Bladder microvascular endothelial cell (primary cell): ENCODE measurements at places on chromosomes 13 and 19. TPM values are rescaled to one million over a fixed set of nuclear protein-coding genes. Genes with fewer than 3 reads are reported as not detected.

LYPD3 gene
- under 0.01 and 0.44 TPM in 2 replicates for total RNA-seq

ZNF573 gene
- total RNA-seq: 3.1 and 5.3 TPM in 2 replicates

DLL3 gene
- total RNA-seq: 0.19 and 0.32 TPM in 2 replicates

HIPK4 gene
- total RNA-seq: 0.06 TPM in 1 of 2 replicates, not detected in the other

C13orf42 gene
- total RNA-seq: not detected in 2 replicates

TJP3 gene
- total RNA-seq: 0.06 TPM in 1 of 2 replicates, not detected in the other

FCGBP gene
- under 0.01 and 0.06 TPM in 2 replicates for total RNA-seq

C2CD4C gene
- total RNA-seq: 0.32 and 3.5 TPM in 2 replicates

KCNK6 gene
- 7.8 and 11.1 TPM in 2 replicates for total RNA-seq

CDX2 gene
- not detected in 2 replicates for total RNA-seq

DCT gene
- total RNA-seq: not detected in 2 replicates

ZNF90 gene
- total RNA-seq: 0.81 and 1.0 TPM in 2 replicates

COMP gene
- total RNA-seq: not detected in 2 replicates

RGL3 gene
- total RNA-seq: 0.16 and 2.9 TPM in 2 replicates

KCNRG gene
- total RNA-seq: 4.9 and 11.6 TPM in 2 replicates

OR4F17 gene
- total RNA-seq: not detected in 2 replicates

PLIN4 gene
- 3.3 TPM in 1 of 2 replicates, not detected in the other for total RNA-seq

ATP1A3 gene
- under 0.01 TPM in 1 of 2 replicates, not detected in the other for total RNA-seq

GFY gene
- total RNA-seq: not detected in 2 replicates

ARL11 gene
- 0.25 and 1.1 TPM in 2 replicates for total RNA-seq

KLK4 gene
- total RNA-seq: not detected in 2 replicates

PLD3 gene
- total RNA-seq: 80.5 and 169 TPM in 2 replicates

SLC25A41 gene
- 0.06 TPM in 1 of 2 replicates, not detected in the other for total RNA-seq

PABPC3 gene
- total RNA-seq: under 0.01 and 0.13 TPM in 2 replicates

TMEM59L gene
- total RNA-seq: 0.38 TPM in 1 of 2 replicates, not detected in the other

KASH5 gene
- not detected in 2 replicates for total RNA-seq

ZNF729 gene
- total RNA-seq: not detected in 2 replicates

MKNK2 gene
- 74.1 and 114 TPM in 2 replicates for total RNA-seq

SERPINE3 gene
- total RNA-seq: not detected in 2 replicates

COPE gene
- 155 and 192 TPM in 2 replicates for total RNA-seq

C19orf18 gene
- 0.16 and 0.25 TPM in 2 replicates for total RNA-seq

TTYH1 gene
- not detected in 2 replicates for total RNA-seq

WDR87 gene
- total RNA-seq: not detected in 2 replicates
